ENCODE measurements at places on chromosomes 5 and 9.

DNA sequence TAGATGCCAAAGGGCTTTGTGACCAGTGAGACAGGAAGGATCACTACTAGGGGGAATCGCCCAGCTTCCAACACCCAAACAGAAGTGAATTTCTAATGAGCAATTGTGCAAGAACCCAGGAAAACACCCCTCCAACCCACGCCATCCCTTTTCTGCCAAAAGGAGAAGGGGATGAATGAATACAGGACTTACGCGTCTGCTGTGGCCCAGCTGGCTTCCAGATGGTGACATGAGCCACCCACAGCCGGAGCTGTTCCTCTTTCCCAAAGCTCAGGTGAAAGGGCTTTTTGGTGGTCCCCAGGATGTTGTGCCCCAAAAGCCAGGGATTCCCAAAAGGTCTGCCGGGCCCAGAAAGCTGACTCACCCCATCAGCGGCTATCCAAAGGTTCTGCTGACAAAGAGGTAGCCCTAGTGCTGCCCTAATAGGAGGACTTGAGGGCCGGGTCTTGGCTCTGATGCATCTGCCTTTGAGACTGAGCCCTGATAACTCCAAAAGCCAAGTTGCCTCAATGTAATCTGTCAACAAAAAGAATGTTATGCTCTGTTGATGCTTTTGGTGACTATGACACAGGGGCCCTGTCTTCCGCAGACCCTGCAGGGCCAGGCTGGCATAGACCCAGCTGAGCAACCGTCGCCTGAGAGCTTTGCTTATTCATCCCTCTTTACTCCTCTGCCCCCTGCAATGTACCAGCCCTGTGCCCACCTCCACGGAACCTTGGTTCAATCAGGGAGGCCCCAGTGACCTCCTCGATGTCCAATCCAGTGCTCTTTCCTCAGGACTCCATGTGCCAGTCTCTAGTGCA is 14.5 kb downstream of the GSN start:
- DNase-seq = peak; percentile 85

- DNase-seq = no peak
Observed at GRCh38 chr9:127707766-127708165, 978 bp downstream of the CFAP157 start.

GRCh38 chr9:97563458-97564135 is 62.1 kb downstream of the TMOD1 start:
- no peak for DNase-seq

- DNase-seq = no peak
Observed at GRCh38 chr5:6389397-6389796, 11.1 kb upstream of the MED10 start.

GRCh38 chr5:10538789-10539686 is 24.8 kb upstream of the ANKRD33B start:
- DNase-seq = no peak

DNA sequence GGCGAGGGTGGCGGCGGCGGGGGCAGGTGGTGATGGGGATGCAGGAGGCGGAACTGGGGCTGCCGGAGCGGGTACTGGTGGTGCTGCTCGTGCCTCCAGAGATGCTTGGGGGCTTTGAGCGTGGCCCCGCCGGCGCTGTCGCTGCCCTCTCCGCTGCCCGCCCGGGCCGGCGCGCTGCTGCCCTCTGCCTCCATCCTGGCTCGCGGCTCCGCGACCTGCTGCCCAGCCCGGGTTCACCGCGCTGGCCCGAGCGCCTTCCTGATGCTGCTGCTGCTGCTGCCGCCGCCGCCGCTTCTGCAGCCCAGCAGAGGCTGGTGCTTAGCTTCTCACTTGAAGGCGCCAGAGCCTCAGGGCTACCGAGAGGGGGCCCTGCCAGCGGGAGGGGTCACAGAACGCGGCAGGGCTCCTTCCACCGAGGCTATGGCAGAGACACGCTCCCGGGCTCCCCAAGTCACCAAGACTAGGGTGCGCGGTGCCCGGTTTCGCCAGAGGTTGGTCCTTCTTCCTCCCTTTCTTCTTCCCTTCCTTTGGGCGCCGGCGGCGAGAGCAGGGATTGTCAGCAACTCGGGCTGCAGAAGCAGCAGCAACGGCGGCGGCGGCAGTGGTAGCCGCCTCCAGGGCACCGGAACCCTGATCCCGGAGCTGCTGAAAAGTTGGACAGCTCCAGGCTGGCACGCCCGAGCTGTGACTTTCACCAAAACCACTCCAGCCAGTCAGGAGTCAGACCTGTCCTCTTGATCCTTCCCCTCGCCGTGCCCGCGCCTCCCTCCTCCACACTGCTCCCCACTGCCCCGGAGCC is at the start of gene PDE4D:
PDE4D (minus strand) TSS at position 298 of the 799 bp plus-strand sequence.
- peak; percentile 76 for DNase-seq

- DNase-seq = no peak
Observed at GRCh38 chr5:112857866-112858265, 3.2 kb upstream of the SRP19 start.

- DNase-seq = peak; percentile 96
Observed at GRCh38 chr9:114250235-114250568, 72.7 kb upstream of the ORM1 start.

DNA sequence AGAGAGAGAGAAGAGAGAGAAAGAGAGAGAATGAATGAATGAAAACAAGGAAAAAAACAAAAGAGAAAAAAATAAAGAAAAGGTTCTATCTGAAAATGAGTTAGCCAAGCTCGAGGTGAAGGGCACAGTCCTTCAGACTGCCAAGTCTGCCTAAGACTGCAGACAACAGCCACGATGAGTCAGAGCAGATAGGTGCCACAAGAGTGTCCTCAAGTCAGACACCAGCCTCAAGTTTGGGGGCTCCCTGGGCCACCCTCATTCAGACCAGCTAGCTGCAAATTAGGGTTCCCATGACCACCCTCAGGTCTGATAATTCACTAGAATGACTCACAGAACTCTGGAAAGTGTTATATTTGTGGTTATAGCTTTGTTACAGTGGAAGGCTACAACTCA is 13.9 kb upstream of the HABP4 start:
- peak; percentile 18 for DNase-seq

GRCh38 chr5:169183576-169183975 is 117.4 kb downstream of the SLIT3 start:
- DNase-seq = peak; percentile 79

Data from EH (cell line).